ENCODE measurements at places on chromosomes 1 and 21.

- DNase-seq = no peak
Observed at GRCh38 chr21:44790368-44790767, 11.3 kb downstream of the UBE2G2 start.

GRCh38 chr1:184881941-184882913 is 92.1 kb downstream of the NIBAN1 start:
- DNase-seq = no peak

DNA sequence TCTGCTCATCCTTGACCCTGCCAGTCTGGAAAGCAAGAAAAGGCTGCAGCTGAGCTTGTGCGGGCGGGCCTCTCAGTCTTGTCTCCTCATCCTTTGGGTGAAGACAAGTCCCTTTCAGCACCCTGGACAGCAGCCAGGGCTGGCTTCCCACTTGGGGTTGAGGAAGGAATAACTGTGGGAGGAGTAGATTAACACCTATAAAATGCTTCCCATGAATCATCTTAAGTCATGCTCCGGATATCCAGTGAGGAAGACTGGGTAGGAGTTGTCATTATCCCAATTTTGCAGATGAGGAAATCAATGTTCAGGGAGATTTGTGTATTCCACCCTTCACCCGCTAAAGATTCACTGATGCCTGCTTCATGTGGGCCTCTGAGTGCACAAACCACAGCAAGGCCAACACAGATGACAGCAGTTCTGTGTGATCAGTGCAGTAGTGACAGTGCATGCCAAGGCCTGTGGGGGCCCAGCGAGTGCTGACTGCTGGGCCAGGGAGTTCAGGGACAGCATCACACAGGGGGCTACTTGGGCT is 20.1 kb upstream of the COL16A1 start:
- DNase-seq = peak; percentile 74

DNA sequence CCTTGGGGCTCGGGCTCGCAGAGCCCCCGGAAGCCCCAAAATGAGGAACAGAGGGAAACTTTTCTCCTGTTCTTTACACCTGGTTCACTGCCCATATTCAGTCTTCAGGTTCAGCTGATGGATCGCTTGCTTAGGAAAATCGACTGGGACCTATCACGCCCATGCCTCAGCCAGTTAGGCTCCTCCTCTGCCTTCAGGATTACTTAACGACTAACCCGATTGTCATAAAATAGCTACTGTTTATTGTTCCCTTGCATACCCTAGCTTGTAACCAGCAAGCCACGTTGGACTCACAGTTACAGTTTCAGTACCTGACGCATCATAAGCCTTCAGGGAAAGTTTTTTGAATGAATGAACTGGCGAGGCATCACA is 692 bp downstream of the TARDBP start:
- peak; percentile 62 for DNase-seq

- DNase-seq = peak; percentile 76
Observed at GRCh38 chr21:28215214-28215954, 777.3 kb downstream of the LTN1 start.

DNA sequence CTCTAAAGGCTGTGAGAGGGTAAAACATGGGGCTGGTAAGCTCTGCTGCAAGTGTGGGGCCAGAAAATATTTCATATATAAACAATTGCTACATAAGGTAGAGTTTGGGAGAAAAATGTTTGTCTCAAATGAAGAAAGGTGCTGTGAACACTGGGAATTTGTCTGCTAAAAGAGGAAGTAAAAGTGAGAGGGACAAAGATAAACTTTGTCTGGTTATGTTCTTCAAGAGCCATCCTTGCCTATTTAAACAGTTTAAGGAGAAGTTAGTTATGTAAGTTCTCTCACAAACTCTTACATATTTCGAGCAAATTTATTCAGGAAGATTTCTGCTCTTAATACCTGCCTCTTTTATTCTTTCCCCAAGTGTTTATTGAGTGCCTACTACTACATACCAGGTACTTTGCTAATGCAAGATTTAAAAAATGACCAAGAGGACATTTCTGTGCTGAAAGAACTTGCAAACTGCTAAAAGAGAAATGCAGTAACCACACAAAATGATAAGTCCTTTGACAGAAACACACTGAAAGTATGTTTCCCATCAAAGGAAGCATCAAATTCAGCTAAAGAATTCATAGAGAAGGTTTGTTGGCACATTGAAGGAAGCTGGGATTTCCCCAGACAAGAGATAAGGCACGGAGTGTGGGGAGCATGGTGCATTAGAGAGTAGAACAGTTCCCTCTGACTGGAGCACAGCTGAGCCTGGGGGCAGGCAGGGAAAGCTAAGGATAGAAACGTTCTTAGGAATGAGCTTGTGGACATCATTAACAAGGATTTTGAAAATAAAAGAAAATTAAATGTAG is 549.1 kb downstream of the PTBP2 start:
- peak; percentile 67 for DNase-seq

DNA sequence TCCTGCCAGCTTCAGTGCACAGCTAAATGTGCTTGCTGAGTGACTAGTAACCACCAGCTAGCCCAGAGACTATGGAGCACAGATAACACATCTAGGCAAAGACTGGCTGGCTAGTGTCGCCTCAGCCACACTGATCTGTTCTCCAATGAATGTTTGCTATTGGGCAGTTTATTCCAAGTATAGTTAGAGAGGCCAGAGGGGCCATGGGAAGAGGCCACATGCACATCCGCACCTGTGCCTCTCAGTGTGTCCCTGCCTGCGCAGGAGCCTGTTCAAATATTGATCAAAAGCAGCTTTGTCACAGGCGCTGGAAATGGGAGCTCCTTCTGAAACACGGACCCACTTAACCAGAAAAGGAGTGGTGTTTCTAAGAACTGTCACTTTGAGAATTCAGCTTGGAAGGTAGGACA is 51.3 kb upstream of the ATP1A1 start:
- no peak for DNase-seq

DNA sequence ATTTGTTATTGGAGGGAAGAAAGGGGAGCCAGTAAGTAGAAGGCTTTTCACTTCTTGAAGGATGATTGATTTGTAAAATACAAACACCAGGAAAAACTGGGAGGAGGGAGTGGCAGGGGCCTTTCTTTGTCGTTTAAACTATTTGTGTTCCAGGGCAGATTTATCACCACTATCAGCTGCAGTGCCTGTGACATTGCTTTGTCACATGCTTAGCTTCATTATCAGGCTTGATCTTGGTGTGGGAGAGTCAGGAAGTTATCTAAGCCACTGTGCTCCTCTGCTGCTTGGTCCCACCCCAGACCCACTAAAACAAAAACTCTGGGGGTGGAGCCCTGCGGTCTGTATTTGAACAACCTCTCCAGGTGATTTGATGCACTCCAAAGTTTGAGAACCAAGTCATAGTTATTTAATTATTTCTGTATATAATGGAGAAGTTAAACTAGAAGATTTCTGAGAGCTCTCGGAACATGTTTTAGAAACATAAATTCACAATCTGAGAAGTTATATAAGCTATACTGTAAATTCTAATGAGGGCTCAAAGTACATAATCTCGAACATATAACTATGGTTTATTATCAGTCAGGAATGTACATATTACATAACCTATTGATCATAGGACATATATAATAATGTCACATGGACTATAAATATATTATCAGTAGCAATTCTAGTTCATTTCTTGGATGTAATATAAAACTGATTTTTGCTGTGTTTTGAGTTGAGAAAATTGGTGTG is 87.9 kb downstream of the CDC14A start:
- no peak for DNase-seq

DNA sequence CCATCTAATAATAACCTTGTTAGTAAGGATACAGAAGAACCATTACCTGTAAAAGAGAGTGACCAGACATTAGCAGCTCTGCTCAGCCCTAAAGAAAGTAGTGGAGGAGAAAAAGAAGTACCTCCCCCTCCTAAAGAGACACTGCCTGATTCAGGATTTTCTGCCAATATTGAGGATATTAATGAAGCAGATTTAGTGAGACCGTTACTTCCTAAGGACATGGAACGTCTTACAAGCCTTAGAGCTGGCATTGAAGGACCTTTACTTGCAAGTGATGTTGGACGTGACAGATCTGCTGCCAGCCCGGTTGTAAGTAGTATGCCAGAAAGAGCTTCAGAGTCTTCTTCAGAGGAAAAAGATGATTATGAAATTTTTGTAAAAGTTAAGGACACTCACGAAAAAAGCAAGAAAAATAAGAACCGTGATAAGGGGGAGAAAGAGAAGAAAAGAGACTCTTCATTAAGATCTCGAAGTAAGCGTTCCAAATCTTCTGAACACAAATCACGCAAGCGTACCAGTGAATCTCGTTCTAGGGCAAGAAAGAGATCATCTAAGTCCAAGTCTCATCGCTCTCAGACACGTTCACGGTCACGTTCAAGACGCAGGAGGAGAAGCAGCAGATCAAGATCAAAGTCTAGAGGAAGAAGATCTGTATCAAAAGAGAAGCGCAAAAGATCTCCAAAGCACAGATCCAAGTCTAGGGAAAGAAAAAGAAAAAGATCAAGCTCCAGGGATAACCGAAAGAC is 11.6 kb downstream of the SON start:
- no peak for DNase-seq

- peak; percentile 34 for DNase-seq
Observed at GRCh38 chr1:233020426-233020825, 70.0 kb downstream of the NTPCR start.

DNA sequence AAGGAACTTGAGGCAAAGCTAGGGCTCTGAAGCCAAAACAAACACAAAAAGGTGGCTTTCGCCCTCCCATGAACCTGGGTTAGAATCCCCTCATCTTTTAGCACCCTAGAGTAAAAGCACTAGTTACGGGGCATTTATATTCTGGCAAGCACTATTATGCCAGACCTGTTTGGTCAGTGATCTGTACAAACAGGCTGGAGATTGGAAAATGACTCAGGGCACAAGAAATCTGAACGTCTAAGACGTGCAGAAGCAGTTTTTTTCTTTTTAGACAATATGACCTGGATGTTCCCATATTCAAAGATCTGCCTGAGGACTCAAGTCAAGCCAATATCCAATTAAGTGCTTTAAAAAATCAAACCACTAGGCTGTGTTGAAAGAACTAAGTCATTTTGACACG is 3.0 kb downstream of the ZNF436 start:
- DNase-seq = no peak

DNA sequence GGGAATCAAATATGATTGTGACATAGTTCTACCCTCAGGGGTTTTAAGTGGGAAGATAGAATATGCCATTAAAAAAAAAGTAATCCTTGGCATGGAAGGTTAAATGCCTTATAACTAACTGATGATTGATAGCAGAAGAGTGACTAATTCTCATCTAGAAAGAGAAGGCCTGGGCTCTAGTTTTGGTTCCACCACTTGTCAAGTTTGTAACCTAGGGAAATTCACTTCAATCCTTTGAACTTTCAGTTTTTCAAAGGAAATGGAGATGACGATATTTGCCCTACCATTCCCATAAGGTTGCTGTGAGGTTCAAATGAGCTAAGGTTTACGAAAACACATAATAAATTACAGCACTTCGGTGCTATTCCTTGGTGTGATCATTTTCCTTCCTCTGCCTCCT is 88.5 kb downstream of the GPR88 start:
- DNase-seq = no peak

DNA sequence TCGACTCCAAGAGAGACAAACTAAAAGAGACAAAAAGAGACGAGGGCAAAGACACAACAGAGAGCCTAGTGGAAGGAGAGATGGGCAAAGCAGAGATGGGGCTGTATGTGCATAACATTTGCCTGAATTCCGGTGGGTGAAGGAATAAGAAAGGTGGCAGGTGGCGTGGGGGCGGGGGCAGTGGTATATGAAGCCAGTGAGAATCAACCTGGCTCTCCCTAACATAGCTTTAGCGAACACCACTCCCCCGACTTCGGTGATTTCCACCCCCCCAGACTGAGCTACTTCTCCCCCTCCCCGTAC is 1.1 kb downstream of the INKA2 start:
- DNase-seq = no peak

DNA sequence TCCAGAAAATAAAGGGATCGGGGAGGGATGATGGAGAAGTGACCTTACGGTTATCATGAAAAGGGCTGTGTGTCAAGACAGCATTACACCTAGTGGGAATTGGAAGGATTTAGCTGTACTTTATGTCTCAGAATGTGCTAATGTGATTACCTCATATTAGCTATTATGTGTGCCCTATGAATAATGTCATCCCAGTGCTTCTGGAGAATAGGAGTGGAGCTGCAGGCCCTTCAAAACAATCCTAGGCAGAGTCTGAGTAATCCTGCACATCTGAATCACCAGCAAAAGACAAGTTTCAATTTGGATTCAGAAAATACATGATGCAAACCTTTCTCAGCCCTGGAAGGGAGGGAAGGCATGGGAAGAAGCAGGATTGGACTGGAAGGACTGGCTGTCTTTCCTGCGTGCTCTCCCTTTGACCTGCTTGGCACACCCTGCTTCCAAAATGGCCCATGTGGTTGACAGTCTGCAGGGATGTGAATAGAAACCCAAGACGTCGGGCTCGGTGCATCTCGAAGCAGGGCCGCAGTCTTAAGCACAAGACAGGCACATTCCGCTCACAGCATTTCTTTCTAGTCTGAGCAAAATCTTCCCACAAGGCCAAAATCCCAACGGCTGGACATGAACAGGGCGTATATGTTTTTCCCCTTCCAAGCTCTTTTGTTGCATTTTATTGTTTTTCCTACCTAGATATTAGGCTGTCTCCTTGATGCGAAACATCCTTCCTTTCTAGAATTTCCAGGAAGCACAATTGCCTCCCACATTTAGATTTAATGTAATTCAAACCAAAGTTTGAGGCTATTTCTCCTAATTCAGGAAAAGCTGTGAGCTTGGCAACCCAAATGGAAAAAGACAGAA is 54.3 kb upstream of the TARBP1 start:
- peak; percentile 88 for DNase-seq

DNA sequence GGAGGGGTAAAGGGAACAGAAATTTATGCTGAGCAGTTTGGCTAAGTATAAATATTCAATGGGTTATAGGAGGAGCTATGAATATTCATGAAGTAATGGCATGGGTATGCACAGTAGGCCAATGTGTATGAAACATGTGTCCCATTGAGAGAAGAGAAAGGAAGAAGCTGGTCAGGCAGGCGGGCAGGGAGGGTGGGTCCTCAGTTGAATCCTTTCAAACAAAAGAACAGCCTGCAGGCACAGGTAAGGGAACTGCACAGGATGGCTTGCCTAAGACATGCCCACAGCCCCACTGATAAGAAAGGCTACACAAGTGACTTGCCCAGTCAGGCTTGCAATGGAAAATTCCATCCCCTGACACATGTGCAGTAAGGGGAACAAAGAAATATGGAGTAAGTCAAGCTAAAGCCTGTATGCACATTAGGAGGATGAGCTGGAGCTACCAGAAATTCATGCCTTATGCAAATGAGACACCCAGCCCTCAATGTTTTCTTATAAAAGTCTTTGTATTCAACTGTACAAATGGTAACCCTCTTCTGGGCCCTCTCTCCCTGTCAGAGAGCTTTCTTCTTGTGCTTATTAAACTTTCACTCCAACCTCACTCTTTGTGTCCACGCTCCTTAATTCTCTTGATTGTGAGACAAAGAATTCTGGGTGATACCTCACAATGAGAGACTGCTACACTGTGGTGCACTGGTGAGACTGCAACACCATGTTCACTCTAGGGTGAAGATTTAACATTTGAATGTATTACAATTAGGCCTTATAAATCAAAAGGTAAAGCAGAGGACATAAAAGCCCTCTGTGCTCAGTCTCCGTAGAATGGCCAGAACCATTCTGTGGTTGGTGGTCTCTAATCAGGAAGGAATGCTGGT is 96.5 kb downstream of the ATP1B1 start:
- no peak for DNase-seq

GRCh38 chr1:104082221-104082620 is 332.5 kb downstream of the AMY1C start:
- no peak for DNase-seq

- no peak for DNase-seq
Observed at GRCh38 chr1:43814401-43814800, 107.1 kb downstream of the ST3GAL3 start.

GRCh38 chr1:186208405-186209129 is 166.5 kb downstream of the TPR start:
- peak; percentile 36 for DNase-seq

- no peak for DNase-seq
Observed at GRCh38 chr1:209318181-209319056, 265.1 kb upstream of the CAMK1G start.

Data from choroid plexus epithelial cell (primary cell).